ENCODE measurements at places on chromosomes 1 and 21.

DNA sequence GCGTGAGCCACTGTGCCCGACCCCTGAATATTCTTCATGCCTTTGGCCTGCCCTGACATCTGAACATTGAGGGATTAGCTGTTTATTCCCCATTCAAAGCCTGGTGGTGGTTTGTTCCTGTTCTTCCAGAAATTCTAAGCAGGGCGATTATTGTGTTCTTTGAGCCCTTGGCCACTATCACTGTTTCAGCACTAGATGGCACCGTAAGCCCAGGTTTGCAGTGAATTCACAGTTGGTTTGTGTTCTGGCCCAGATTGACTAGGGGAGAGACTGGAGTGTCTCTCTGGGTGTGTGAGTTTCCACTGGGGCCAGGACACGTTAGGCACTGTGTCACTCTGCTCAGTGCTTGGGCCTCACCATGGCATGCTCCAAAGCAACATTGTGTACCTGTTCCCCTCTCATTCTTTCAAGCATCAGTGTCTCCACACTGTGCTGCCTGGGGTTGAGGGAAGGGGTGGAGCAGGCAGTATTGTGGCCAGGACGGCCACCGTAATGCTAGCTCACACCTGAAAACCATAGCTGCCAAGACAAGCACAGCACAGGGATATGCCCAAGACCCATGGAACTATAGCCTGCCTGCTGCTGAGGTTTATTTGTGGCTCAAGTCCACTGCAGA is 52.7 kb downstream of the PKN2 start:
- DNase-seq: no peak

DNA sequence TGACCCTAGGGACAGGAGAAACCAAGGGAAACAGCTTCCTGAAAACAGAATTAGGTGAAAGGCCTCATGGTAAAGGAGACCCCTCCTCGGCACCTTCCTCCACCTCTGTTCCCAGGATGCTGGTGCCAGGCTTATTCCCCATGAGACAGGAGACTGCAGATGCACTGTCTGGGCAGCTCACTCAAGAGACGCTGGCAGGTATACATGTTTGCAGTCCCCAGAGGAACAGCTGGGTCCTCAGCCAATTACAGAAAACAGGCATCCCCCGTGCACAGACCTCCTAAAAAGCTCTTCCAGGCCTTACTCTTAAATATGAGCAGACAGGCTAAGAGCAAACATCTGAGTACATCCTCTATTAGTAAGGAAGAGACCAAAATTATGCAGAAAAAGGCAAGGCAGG is 6.5 kb downstream of the CCSAP start:
- no peak for DNase-seq

- no peak for DNase-seq
Observed at GRCh38 chr21:17613242-17613676, 558 bp upstream of the BTG3 start.

GRCh38 chr1:27575840-27576331 is 28.1 kb downstream of the AHDC1 start:
- no peak for DNase-seq

GRCh38 chr1:155081472-155082300 is 3.0 kb downstream of the EFNA3 start:
- DNase-seq: peak; percentile 35

DNA sequence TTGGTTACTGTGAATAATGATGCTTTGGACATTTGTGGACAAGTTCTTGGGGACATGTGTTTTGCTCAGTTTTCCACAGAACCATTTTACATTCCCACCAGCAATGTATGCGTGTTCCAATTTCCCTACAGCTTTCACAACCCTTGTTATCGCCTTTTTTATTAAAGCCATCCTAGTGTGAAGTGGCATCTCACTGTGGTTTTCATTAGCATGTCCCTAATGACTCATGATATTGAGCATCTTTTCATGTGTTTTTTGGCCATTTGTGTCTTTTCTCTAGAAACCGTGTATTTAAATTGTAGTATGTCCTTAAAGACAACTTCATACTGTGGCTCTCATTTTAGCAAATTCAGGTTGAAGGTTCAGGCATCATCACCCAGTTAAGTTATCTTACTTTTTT is 132.1 kb downstream of the TGFBR3 start:
- DNase-seq: no peak

DNA sequence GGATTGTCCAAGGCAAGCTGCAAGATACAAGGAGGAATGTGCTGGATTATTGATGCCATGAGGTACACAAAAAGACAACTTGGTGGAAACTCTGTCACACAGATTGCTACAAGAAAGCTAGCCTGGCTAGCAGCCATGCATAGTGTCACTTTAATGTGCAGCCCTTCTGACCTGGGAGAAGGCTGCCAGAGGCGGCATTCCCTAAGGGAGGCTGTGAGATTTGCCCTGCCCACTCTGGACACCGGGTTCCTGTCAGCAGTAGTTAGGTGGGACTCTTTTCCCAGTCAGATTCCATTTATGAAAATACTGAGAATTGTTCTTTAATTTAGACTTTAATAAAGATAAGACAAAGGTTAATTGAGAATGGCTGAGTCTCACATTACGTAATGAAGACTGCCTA is 47.8 kb upstream of the SYT6 start:
- no peak for DNase-seq

DNA sequence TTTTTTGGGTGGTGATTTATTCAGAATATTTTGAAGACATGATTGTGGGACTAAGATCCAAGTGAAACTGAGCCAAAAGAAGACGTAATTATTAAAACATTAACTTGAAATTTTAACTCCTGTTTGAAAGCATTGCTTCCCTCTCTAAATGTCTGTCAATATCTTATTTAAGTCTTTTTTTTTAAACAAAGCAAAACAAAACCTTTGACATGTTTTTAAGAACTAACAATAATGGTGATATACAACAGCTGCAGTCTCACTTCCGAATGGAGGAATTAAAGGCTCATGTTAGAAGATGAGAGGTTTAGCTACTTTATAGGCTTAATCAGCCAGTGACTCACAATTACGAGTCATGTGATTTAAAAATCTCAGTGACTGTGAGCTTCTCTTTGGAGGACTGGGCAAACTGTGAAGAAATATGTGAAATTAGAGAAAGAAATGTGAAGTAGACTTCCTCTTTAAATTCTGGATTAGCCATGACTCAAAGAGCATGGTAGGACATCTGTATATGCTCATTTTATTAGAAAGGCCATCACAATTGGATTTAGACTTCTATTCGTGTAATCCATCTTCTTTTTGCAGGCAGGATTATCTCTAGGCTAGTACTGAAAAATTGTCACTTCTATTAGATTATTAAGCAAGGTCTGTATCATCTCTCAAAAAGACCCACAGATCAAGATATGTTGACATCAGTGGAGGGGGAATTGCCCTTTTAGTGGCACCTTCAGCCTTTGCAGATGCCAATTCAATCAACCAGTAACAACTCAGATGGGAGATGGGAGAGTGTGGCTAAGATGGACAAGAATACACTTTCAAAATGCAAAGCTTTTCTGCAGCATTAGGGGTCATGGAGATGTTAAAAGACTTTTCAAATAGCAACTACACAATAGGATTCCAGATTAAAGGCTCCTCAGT is 28.7 kb downstream of the KCNA3 start:
- no peak for DNase-seq

DNA sequence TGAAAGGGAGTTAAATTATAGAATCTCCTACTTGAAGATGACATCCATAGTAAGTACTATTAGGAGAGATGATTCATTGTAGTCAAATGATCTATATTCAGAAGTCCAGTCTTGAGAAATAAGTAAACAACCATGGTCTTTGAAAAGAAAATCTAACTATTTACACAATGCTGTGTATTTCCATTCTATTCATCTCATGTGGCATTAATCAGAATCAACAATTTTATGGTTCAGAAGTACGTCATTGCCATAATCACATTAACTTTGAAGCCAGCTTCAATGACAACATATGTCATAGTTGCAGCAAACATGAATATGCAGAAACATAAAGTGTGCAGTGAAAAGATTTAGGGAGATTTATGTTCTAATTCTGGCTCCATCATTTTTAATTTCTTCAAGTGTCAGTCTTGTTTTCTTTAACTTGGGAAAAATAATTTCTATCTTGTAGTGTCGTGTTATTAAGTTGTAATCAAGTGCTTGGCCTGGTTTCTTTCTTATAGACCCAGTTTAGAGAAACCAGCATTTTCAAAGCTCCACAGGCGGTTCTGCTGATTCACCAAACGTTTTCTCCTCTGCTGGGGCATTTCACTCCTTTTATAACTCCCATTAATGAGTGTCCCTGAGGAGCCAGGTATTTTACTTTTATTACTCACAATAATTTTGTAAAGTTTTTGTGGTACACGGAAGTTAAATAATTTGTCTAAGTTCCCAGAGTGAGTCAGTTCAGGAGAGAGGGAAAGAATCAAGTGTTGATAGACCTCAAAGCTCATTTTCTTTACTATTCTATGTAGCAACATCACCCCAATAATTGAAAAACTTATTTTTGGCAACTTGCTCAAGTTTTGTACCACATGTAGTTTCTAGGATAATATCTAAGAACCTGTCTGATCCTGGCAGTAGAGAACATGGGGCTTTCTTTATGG is 35.9 kb upstream of the PTGS2 start:
- DNase-seq: no peak

GRCh38 chr1:109315288-109315687 is 8.5 kb upstream of the MYBPHL start:
- no peak for DNase-seq
